NAMALWA (cell line): ENCODE measurements at places on chromosomes 6 and 20.

GRCh38 chr20:53800883-53801604 is 207.4 kb upstream of the ZNF217 start:
- no peak for DNase-seq

DNA sequence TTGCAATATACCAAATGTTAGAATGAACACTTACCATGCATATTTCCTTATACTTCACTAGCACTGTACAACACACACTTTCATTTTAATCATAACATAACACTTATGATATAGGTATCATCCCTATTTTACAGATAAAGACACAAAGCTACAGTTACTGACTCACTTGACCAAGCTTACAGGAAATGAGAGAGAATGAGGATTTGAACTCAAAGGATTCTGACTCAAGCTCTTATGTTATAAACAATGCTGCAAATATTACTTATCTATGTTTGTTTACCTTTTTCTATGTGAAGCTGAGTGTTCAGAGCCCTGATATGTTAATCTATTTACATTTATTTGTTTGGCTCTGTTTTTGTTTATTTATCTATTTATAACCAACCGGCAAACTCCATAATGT is 245.4 kb downstream of the PTPRK start:
- DNase-seq, result no peak

- DNase-seq, result no peak
Measured at GRCh38 chr20:51193066-51193772, 170.3 kb upstream of the KCNG1 start.

DNA sequence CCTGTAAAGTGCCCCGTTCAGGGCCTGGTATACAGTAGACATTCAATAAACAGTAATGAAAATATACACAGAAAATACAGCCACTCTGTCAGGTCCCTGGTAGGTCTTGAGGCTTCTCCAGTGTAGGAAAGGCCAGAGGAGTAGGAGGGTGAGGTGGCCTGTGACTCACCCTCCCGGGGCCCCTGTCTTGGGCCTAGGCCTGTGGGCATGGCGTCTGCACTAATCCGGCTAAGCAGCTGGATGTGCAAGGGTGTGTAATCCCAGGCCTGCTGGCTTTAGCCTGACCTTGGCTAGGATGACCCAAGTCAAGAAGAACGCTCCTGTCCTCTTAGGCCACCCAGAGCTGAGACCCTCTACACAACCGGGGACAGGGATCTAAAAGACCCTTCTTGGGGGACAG is 84.9 kb downstream of the KCNB1 start:
- DNase-seq, result no peak

GRCh38 chr6:126102358-126102757 is 116.0 kb downstream of the TRMT11 start:
- DNase-seq, result no peak

DNA sequence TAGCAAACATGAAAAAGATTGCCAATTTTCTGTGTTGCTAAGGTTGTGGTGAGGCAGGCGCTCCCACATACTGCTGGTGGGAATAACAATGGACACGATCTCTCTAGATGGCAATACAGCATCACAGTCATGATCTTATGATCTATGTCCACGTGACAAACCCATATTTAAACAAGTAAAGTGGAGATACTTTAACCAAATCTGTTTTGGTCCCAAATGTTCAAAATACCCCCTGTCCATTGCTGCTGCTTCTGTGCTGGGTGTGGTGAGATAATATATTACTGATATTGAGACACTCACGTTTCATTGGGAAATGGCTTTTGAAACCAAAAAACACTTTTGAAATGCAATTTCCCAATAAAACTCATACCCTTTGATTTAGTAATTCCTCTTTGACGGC is 23.0 kb downstream of the SIRPD start:
- DNase-seq, result no peak

GRCh38 chr6:160348223-160349019 is at the start of gene SLC22A3:
Gene SLC22A3 (plus strand): TSS chr6:160348378. CDS start chr6:160348420, 42 bp downstream.
- no peak for DNase-seq

DNA sequence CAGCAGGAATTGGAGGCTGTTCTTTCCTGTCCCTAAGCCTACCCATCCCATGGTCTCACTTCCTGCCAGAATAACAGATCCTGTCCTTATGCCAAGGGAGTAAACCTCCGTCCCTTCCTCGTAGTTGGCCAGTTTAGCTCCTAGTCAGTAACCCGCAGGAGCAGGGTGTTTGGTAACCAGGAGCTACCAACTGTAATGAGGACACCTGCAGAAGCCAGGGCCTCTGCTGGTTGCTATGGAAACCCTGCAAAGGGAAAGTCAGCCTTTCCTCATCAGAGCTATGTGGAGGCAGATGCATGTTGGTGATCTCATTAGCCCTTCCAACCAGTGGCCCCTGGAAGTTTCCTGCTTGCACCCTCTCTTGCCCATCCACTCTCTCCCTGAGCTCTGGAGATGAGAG is 368.2 kb upstream of the SULF2 start:
- DNase-seq, result peak; percentile 27

DNA sequence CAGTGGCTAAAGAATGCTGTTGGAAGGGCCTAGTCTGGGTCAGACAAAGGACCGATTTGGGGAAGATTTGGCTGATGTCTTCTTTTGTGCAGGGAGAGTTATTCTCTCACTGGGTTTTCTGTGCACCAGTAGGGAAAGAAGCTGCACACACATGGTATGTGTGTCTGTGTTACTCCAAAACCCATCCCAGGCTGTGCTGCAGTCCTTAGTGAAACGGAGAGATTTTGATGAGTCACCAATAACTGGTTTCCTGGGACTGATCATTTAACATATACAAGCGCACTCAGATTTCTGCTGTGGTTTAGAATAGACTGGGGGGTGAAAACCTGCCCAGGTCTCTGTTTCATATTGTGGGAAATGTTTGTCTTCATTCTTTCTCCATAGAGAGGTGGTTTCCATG is 1049.8 kb downstream of the KIF16B start:
- DNase-seq, result no peak

DNA sequence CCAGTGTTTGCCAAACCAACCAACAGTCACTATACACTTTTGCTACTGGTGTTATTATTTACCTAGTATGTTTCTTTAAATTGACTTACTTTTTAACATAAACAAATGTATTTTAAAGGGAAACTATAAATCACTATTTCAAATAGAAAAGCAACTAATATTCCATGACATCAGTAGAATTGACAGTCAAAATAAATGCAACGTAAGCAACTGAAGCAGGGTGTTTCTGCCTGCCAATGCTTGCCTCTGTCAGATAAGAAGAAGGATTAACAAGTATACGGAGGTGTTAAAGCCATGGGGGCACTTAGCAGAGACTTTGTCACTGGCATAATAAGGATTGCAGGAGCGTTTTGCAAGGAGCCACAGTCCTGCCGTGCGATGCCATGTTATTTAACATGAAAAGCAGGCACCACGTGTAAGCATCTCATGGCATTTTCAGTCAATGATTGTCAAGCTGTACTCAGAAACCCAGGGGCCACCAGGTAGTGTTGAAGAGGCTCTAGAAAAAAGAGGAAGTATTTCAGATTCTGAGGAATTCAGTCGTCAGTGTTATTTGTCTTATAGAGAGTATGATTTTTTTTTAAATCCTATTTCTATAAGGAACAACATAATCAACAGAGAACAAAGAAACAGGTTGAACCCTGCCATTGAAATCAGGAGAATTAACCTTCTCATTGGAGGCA is 131.7 kb downstream of the BFSP1 start:
- DNase-seq, result no peak

GRCh38 chr20:48277266-48277665 is 492.0 kb upstream of the SULF2 start:
- DNase-seq, result no peak

GRCh38 chr20:39310363-39310995 is 348.3 kb downstream of the DHX35 start:
- no peak for DNase-seq

DNA sequence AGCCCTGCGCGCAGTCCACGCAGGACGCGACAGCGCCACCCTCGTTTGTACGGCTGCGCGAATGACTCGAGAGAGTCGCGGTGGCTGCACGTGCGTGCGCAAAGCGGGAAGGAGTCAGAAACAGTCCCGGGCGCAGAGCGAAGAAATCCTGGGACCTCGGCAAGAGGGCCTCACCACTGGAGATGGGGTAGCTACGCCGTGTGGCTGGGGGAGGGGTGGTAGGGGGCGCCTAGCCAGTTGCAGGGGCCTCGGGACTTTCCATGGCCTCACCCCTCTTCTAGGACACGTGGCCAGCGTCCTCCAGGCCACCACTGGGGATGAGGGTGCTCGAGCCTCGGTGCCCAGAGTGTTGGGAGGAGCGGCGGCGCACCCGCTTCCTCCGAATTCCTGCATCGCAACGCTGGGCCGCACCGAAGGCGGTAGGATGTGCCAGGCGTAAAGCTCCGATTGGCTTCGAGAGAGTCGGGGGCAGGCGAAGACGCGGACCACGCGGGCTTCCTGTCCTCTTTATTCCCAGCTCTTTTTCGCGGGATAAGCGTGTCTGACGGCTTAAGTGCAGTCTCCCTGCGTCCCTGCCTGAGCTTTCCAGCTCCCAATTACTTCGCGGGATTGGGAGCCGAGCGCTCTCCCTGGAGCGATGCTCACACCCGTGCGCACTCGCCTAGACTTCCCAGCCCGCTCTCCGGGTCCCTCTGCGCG is 38.7 kb downstream of the NCR2 start:
- DNase-seq, result no peak

GRCh38 chr6:30149858-30150550 is 11.0 kb downstream of the TRIM10 start:
- no peak for DNase-seq

GRCh38 chr6:2877057-2877882 is 25.8 kb downstream of the SERPINB9 start:
- DNase-seq, result no peak

GRCh38 chr20:30502670-30503069 is 754.8 kb upstream of the DEFB115 start:
- peak; percentile 9 for DNase-seq

DNA sequence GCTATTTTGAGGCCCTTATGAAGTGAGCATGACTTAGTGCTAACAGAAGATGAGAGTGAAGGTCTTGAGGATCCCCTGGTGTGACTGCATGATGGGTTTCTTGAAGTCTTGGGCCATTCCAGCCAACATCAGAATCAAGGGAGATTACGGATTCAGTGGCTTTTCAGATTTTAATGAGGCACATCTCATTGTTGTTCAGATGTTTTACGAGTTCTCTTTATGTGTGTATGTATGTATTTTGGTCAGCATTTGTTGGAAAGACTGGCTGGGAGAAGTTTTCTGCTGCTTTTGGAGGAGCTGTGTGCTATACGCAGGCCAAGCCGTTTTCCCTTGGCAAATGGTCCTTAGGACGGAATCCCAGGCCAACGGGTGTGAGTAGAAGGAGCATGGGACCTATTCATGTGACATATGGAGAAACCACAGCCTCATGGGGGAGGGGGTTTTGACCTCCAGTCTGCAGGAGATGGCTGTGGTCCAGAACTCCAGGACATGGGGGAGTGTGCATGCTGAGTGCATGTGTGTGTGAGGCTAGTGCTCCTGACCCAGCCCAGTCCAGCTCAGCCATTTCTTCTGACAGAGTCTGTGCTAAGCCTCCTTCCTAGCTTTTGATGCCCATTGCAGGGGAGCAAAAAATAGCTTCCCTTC is 35.3 kb downstream of the CHMP4B start:
- no peak for DNase-seq

DNA sequence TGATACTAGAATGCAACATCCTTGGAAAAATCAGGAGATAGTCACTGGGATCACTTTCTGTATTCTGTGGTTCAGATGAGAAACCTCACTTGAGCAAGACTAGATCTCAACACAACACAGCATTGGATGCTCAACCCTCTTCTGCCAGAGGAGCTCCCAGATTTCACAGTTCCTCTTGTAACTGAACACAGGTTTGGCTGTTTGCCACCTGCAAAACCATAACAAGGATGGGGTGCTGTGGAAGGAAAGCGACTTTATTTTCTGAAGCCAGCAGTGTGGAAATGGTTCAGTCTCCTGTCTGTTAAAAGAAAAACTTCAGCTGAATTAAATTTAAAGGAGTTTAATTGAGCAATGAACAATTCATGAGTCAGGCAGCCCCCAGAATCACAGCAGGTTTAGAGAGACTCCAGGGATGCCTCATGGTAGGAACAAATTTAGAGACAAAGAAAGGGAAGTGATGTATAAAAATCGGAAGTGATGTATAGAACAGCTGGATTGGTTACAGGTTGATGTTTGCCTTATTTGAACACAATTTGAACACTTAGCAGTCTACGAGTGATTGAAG is 149.9 kb upstream of the UST start:
- DNase-seq, result no peak

DNA sequence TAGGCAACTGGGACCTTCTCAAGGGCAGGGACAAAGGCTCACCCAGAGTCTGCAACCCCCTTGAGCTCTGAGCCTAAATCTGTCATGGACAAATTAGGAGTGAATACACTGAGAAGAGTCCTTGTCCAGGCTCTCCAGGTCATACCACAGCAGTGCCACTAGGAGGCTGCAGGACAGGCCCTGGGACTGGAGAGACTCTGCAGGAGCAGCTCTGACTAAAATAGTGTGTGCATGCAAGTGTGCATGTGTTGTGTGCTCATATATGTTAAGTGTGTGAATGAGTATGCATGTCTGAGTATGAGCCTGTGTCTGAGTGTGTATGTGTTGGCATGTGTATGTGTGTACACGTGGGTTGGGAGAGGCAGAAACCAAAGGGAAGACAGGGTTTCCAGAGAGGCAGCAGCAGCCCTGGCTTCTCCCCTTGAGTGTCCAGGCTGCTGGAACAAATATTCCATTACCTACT is 27.1 kb downstream of the MRPL14 start:
- peak; percentile 57 for DNase-seq

DNA sequence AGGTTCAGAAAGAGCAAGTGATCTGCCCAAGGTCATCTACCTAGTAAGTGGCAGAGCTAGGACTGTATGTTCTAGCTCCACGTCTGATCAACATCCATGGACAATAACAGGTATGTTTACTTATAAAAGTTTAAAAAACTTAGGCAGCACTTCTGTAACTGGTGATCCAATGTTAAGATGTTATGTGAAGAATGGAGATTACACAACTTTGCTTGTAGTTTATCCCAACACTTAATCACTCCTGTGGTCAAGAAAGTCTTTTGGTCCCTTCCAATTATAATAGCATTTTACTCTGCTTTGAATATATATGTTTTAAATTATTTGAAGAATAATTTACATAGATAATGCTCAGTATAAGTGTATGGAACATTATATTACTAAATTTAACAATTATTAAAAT is 4.8 kb downstream of the FBXO30 start:
- no peak for DNase-seq

DNA sequence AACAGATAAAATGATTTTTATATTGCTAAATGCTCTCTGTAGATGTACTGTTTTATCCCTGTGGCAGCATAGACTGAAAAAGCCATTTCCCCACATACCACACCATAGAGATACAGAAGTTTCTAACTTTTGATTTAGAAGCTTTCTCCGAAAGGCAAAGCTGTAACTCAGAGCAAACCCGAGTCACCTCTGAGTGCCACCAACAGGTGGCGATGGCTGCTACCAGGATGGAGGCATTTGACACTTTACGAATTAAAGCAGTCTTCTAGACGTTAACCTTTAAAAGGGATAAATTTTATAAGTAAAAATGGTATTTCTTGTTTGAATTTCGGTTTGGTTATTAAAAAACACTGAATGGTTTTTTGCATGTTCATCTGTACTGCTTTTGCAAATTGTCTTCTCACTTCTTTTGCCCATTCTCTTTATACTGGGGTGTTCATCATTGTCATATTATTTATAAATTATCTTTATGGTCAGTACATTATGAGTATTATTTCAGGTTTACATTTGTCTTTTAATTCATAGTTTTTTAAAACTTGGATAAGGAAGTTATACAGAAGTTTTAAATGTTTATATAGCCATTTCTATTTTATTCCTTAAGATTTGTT is 201.0 kb upstream of the CEP162 start:
- peak; percentile 62 for DNase-seq

- no peak for DNase-seq
Measured at GRCh38 chr6:24356310-24356973, 1.4 kb downstream of the DCDC2 start.
